ENCODE measurements at places on chromosomes 11 and 22.
A peak's percentile ranks its signal among the peaks of the same experiment; 100 is the strongest.

- DNase-seq: no peak
Measured at GRCh38 chr11:124870430-124870829, 5.2 kb downstream of the ROBO3 start.

DNA sequence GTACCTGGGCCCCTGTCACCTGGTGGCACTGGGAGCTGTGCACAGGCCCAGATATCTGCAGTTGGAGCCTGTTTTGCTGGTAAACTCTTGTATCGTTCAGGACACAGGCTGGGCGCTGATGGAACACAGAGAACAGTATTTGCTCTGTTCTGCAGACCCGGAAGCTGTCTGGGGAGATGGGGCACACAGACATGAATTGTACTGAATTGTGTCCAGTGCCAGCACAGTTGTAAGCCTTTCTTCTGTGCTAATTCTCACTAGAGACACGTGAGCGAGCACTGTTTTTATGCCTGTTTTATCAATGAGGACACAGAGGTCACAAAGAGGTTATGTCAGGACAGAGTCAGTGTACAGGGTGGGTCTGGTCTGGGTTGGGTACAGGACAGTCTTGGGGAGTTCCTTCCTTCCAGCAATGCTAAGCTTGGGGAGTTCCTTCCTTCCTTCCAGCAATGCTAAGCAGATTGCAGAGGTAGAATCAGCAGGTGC, 24.4 kb upstream of the ACR start:
- DNase-seq: no peak

GRCh38 chr11:60394666-60395380, 1.4 kb upstream of the MS4A14 start:
- DNase-seq: no peak

GRCh38 chr11:95253141-95253540, 22.1 kb upstream of the SESN3 start:
- DNase-seq: no peak

- DNase-seq: no peak
Measured at GRCh38 chr22:48237466-48238283, 1475.2 kb downstream of the TBC1D22A start.

GRCh38 chr11:73048446-73048845, 93.7 kb downstream of the FCHSD2 start:
- no peak for DNase-seq

- no peak for DNase-seq
Measured at GRCh38 chr22:22767876-22768602, 119.6 kb upstream of the IGLL5 start.

DNA sequence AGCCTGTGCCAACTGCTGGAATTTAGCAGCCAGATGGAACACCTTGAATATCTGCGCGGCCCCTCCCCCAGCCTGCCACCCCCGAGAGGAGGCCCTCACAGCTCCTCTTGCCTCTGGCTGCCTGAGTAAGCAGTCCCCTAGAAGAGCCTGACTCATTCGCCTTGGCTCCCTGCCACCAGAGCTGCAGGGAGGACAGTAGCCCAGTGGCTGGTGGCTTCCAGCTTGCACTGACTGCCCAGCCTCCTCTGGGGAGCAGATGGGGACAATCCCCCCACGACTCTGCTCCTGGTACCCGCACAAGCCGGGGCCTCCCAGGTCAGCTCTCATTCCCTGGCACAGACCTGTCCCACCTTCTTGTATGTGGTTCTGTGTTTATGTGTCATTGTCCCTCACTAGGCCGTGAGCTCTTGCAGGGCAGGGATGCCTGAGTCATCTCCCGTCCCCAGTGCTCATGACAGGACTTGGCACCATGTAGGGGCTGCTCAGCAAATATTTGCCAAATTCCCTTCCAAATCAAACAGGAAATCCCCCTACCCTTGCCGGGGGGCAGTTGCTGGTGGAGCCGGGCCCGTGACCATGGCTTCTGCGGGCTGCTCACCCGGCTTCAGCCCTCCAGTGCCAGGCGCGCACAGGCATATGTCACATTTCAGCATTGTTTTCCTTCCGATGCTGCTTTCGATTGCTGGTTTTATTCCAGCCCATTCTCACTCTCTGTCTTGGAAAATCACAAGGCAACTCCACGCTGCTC, 43.6 kb downstream of the CACNG2 start:
- peak; percentile 40 for DNase-seq

- no peak for DNase-seq
Measured at GRCh38 chr11:68565768-68566167, 105.2 kb downstream of the PPP6R3 start.

GRCh38 chr22:46933040-46933930, 170.8 kb downstream of the TBC1D22A start:
- DNase-seq: no peak

- DNase-seq: no peak
Measured at GRCh38 chr11:65120831-65121230, 1.1 kb downstream of the FAU start.

- DNase-seq: no peak
Measured at GRCh38 chr11:133228471-133229329, 303.6 kb downstream of the OPCML start.

DNA sequence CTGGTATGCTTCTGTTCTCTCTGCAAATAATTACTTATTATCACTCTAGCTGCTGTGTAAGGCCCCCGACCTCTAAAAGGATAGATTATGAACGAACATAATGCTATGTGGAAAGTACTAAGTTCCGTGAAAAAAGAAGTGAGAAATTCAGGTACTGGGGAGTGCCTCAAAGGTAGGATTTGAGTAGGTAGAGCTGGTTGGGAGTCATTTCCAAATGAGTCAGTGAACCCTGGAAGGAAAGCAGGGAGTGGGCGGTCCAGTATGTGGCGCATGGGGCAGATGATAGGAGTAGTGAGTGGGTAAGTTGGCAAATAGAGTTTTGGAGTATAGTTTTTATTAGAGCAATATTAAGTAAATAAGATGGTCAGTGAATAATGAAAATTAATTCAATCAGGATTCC, 2.4 kb downstream of the ZC3H12C start:
- no peak for DNase-seq

- no peak for DNase-seq
Measured at GRCh38 chr11:130180491-130180890, 20.9 kb downstream of the ST14 start.

DNA sequence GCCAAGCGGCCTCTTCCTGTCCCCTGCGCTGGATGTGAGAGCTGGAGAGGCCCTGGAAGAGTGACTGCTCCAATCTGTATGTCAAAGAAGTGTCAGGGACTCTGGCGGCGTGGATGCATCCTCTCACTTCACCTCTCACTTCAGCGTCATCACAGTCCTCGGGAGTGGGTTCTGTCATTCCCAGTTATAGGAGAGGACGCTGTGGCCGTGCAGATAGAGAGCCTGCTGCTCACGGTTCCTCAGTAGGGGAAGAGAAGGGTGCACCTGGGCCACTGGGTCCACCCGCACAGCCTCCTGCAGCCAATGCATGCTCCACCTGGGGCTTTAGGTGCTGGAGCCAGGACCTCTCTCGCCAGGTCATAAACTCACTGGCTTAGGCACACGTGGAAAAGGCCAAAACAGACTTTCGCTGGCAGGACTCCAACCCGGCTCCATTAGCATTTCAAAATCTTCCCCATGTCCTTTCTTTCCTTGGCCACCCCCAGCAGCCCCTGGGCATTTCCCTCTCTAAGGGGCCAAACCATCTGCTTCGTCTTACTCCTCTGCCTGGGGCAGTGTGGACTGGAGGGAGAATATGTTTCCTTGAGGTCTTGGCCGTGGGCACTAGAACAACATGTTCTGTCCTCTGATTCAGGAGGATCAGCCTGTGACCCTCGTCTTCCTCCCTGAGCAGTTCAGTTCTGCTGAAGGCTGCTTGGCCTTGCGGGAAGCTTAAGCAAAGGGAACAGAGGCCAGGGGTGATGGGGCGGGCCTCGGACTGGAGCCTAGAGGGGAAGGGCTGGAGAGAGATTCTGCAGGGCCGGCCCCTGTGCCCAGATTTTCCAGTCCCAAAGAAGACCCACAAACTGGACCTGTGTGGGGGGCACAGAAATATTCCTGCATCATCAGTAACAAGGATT, 57.8 kb downstream of the ST14 start:
- no peak for DNase-seq

GRCh38 chr11:80346353-80347059, 905.7 kb upstream of the TENM4 start:
- DNase-seq: no peak

DNA sequence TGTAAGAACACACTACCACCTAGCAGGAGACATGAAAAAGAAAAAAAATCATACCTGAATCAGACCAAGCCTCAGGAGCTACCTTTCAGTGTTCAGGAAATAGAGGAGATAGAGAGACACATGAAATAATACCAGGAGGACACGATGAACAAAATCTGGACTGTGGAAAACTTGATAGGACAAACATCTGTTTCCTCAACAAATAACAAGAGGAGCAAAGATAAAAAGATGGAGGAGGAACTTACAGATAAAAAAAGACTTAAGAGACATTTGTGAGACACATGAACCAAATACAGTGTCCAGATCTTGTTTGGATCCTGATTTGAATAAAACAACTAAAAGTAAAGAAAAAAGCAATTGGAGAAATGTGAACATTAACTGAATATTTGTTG, 12.4 kb upstream of the KCNE3 start:
- no peak for DNase-seq

GRCh38 chr11:5293028-5293427, 8.7 kb downstream of the OR51B4 start:
- DNase-seq: no peak

DNA sequence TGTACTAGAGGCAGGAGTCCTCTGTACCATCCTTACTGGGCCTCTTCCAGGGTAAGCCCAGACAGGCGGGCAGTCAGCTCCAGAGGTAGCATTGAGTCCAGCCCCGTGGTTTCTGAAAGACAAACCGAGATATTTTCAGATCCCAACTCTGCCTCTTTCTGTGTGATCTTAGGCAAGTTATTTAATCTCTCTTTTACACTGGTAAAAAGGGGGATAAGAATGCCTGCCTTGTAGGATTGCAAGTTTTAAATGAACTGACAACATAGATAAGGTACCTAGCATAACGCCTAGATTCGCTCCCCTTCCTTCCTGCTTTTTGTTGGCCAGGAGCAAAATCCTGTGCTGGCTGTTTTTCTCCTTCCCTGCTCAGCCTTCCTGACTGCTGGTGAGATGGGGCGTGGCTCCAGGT, 56.4 kb upstream of the NNMT start:
- DNase-seq: no peak

GRCh38 chr11:134423106-134423505, 11.1 kb upstream of the B3GAT1 start:
- no peak for DNase-seq

DNA sequence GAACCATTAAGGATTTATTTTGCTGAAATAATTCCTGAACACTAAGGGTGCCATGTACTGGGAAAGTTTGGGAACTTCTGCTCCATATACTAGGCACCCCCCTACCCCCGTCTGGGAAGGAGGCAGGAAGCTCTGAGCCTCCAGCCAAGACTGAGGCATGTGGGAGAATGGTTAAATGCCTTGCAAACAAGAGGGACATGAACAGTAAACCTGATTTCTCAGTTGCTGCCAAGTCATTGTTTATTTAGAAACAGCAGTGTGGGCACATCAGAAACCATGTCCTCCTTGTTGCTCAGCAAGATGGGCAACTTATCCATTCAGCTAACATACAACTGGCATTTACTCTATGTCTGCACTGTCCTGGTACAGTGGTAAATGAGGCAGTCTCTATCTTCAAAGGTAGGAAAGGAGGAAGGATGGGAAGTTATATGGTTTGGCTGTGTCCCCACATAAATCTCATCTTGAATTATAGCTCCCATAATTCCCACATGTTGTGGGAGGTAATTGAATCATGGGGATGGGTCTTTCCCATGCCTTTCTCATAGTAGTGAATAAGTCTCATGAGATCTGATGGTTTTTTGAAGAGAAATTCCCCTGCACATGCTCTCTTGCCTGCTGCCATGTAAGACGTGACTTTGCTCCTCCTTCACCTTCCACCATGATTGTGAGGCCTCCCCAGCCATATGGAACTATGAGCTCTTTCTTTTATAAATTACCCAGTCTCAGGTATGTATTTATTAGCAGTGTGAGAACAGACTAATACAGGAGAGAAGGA, 459.1 kb downstream of the MIAT start:
- no peak for DNase-seq

DNA sequence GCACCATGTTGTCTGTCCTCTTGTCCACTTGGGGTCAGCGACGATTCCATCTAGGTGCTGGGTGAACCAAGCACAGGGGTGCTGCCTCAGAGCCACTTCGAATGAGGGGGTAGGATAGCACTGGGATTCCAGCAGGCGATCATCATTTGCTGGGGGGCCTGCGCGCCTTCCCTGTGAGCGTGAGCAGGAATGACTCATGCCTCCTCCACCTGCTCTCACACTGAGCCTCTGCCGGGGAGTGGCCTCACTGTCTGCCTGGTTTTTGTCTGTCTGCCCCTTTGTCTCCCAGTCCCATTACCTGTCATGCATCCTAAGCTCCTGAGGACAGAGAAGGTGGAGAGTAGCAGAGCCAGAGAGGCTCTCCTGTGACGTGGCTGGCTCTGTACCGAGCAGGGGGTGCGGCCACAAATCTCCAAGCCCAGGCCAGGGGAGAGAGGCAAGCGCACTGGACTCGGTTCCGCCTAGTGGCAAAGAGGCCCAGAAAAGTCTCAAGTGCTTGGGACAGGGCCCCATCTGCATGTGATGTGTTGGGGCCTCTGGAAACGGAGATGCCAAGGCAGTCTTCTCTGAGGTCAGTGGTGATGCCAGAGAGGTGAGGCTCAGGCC, 30.8 kb downstream of the RSPH14 start:
- no peak for DNase-seq

DNA sequence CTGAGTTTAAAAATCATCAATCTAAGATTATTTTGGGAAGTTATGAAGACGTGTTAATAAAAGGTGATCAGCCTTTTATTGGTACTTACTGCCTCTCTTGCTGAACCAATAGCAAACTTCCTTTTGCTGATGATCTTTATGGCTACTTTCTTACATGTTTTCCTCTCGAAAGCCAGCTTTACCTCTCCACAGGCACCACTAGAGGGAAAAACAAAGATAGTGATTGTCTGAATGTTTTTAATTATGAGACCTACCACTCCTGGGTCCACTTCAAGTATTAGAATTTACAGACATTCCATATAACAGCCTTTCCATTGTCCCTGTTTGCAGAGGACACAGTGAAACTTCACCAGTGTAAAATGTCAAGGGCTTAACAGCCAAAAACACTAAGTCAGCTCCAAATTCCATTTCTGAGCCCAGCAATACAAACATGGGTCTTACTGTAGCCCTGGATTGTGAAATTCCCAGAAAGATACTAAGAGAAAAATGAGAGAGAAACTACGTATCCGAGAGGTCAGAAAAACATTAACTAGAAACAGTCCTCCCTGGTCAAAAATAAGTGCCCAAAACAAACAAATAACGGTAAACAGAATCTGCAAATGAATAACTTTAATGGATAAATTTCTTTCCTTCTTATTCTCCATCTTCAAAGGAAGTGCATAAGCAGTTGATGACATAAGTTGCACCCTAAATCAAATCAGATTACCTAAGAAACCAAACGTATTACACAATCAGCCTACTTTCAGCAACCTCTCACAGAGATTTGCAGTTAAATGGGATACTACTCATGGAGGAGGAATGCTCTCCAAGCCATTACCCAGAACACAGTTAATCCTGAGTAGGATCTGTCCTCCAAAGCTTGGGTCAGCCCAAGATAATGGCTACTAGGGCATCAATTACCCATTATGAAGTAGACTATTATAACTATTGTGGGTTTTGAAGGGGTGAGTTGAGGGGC, 29.5 kb downstream of the CHEK2 start:
- DNase-seq: no peak

GRCh38 chr11:61442616-61443015, 12.7 kb downstream of the SDHAF2 start:
- no peak for DNase-seq
